ENCODE measurements at places on chromosomes 3 and 15. TPM values are rescaled to one million over a fixed set of nuclear protein-coding genes. Genes with fewer than 3 reads are reported as not detected.

- DNase-seq, result peak; percentile 73
Observed at GRCh38 chr3:48130321-48130904, 57.8 kb downstream of the CDC25A start.

- no peak for DNase-seq
Observed at GRCh38 chr15:82159922-82160321, 102.6 kb downstream of the EFL1 start.

- no peak for DNase-seq
Observed at GRCh38 chr3:189304465-189305351, 132.9 kb downstream of the TPRG1 start.

- no peak for DNase-seq
Observed at GRCh38 chr15:63603516-63603915, 6.3 kb downstream of the FBXL22 start.

DNA sequence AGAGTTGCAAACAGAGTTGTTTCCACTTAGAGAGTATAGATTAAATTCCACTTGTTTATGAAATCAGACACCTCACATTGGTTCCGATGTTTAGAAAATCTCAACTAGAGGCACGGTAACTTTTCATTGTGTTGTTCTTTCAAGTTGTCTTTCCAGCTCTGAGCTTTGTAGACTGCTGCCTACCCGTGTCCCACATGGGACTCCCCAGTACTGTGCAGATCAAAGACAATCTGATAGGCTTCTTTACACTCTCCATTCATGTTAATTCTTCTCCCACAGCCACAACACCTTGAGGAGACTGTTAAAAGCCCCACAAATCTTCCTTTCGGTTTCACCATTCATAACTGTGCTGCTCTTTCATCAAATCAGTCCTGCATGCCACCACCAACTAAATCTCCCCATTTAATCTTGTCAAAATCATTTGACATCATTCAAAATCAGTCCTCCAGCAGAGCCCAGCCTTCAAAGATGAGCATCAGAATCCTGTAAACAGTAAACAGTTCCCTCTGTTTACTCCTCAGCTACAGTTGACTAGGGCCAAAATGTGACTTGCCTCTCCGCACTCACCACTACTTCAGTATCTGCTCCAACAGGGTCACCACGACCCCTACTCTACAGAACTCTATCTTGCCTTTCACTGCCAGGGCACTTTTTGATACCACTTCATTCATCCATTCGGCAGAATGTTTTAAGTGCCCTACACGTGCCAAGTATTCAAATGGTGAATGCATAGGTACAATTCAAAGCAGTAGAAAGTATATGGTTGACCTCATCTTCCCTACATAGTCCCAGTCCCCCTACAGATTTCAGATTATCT lies 8.3 kb downstream of the ANXA2 start:
- no peak for DNase-seq

GRCh38 chr3:152779653-152780052 lies 55.3 kb upstream of the P2RY1 start:
- no peak for DNase-seq

- DNase-seq, result no peak
Observed at GRCh38 chr3:139284221-139284620, 59.6 kb upstream of the MRPS22 start.

GRCh38 chr15:41882689-41883483 lies 11.0 kb downstream of the SPTBN5 start:
- no peak for DNase-seq

GRCh38 chr3:182787302-182788036 lies 5.8 kb upstream of the ATP11B start:
- DNase-seq, result no peak

DNA sequence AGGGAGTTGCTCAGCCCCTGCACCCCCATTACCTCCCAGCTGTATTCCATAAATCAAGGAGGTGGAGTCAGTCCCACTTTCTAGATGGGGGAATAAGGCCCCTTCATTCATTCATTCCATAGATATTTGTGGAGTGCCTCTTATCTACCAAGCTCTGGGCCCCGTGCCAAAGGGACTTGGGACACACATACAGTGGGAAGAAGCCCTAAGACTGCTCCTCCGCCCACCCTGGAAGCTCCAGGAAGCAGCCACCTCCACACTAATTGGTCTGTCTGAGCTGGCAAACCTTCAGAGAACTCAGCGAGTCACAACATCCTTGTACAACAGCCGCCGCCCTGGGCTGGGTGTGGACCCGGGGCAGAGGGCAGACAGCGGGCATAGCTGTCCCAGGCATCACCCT lies 6.4 kb downstream of the STRA6 start:
- no peak for DNase-seq

- DNase-seq, result no peak
Observed at GRCh38 chr3:122621112-122621511, 43.7 kb downstream of the PARP15 start.

GRCh38 chr3:189710620-189711402 lies 79.6 kb downstream of the TP63 start:
- DNase-seq, result no peak

GRCh38 chr15:51075364-51075763 lies 19.3 kb downstream of the TNFAIP8L3 start:
- DNase-seq, result no peak

GRCh38 chr15:90585863-90586262 lies 56.1 kb downstream of the CRTC3 start:
- no peak for DNase-seq

- DNase-seq, result no peak
Observed at GRCh38 chr15:64982472-64982871, 7.2 kb downstream of the SPG21 start.

GRCh38 chr3:38121832-38122461 lies 15.0 kb downstream of the ACAA1 start:
- DNase-seq, result peak; percentile 59

- DNase-seq, result no peak
Observed at GRCh38 chr3:160822936-160823335, 66.9 kb downstream of the PPM1L start.

- DNase-seq, result no peak
Observed at GRCh38 chr3:61688307-61688984, 127.1 kb downstream of the PTPRG start.

DNA sequence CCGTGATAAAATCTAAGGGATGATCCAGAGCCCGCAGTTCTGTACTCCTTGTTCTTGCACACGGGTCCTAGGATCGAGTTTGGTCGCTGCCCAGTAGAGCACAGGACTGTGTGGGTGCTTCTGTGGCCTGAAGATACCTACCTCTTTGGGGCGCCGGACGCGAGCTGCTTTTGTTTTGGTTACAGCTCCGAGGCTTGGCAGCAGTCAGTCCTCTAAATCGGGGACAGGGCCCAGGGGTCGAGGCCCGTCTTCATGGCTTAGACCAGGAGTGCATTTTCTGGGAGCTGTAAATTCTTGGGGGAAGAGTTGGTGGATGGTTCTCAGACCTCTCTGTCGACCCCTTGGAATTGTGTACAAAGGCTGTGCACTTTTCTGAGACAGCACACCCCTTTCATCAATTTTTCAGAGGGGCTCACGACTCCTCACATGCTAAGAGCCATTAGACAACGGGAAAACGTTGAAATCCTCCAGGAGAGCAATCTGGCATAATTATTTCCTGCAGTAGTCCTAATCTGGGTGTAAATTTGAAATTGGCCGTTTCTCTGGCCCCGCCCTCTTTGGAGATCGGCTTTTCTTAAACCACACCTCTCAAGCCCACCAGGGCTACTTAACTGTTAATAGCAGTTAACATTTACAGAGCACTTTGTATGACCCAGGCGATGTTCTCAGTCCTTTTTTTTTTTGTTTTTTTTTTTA lies 928 bp downstream of the CEP97 start:
- no peak for DNase-seq

DNA sequence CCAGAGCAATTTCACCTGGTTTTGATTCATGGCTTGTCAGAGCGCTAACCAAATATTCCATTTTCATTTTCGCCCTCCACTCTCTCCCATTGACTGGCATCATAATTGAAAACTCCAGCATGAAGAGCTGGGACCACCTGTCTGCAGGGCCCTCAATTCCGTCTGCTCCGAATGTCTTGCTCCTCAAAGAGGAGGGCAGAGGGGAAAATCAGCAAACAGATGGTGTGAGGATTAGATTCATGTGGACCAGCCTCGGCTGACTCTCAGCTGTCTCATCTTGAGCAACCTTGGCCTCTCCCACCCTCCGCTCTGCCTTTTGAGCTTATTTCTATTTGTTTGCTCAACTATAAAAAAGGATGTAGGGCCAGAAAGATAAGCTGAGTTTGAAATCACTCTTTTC lies 512.2 kb upstream of the PPP2R3A start:
- DNase-seq, result no peak

GRCh38 chr3:20225769-20226168 lies 39.8 kb upstream of the SGO1 start:
- no peak for DNase-seq

GRCh38 chr3:11367143-11367693 lies 95.0 kb downstream of the ATG7 start:
- no peak for DNase-seq

- no peak for DNase-seq
Observed at GRCh38 chr3:8424281-8424680, 77.3 kb upstream of the LMCD1 start.

DNA sequence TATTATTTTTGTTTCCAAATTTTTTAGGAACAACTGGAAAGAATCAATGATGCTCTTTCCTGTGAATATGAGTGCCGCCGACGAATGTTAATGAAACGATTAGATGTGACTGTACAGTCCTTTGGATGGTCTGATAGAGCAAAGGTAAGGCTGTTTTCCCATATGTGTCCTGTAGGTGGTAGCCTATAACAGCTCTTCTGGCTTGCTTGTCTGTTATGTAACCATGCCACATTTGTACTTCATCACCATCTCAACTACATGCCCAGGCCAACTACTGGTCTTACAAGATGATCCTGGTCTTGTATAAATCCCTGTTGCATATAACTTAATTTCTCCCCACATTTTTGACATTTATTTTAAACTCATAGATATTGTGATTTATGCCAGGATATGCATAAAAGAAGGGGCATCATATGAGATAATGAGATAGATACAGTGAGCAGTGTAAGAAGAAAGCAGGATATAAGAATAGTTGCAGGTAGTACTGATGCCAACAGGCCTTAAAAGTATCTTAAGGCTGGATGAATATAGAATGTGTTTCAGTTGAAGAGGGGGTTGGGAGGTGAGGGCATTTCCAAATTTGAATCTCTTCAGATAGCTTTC lies 20.3 kb downstream of the FAM98B start:
- DNase-seq, result no peak

- DNase-seq, result no peak
Observed at GRCh38 chr15:86689006-86689405, 609.3 kb downstream of the AGBL1 start.

DGKG gene
- total RNA-seq, result 11.6 TPM

CTSH gene
- 55.4 TPM for total RNA-seq

CCR1 gene
- total RNA-seq, result 0.98 TPM

STRC gene
- 0.77 TPM for total RNA-seq

METTL6 gene
- 19.3 TPM for total RNA-seq

IRAK2 gene
- total RNA-seq, result 2.5 TPM

P2RY1 gene
- total RNA-seq, result 2.3 TPM

SEMA3F gene
- 48.0 TPM for total RNA-seq

CYP1A1 gene
- total RNA-seq, result 410 TPM
